ENCODE measurements at places on chromosomes 6 and 20.
A peak's percentile ranks its signal among the peaks of the same experiment; 100 is the strongest.

DNA sequence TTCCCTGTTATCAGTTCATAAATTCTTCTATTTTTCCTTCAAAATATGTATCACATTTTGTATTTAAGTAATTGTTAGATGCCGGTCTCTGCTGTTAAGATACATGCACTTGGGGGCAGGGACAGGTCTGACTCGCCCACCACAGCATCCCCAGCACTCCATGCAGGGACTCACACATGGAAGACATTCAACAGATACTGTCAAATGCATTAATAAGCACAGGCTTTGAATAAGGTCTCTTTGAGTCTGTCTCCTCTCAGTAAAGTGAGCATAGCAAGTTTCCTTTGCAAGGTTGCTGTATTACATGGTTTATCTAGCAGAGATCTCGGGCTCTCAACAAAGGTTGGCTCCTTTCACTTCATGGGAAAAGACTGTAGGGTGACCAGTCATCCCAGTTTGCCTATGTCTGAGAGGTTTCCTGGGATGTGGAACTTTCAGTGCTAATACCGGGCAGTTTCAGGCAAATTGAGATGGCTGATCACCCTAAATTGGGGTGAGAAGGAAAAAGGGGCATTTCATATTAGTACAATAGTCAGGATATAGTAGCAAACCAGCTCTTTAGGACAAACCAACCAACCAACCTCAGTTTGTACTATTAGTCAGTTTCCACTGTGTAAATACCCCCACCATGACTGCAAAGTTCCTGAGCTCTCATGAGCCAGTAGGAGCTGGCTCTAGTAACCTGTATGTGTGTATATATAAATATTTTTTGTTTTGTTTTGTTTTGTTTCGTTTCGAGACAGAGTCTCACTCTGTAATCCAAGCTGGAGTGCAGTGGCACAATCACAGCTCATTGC lies 15.0 kb downstream of the JPH2 start:
- no peak for DNase-seq

DNA sequence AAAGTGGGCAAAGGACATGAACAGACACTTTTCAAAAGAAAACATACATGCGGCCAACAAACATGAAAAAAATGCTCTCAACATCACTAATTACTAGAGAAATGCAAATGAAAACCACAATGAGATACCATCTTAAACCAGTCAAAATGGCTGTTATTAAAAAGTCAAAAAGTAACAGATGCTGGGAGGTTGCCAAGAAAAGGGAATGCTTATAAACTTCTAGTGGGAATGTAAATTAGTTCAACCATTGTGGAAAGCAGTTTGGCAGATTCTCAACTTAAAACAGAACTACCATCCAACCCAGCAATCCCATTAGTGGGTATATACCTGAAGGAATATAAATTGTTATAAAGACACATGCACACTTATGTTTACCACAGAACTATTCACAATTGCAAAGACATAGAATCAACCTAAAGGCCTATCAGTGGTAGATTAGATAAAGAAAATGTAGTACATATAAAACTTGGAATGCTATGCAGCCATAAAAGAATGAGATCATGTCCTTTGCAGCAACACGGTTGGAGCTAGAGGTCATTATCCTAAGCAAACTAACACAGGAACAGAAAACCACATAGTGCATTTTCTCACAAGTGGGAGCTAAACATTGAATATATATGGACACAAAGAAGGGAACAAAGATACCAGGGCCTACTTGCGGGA lies 16.3 kb downstream of the CENPQ start:
- DNase-seq, result no peak

- DNase-seq, result no peak
These were observed 908.5 kb upstream of the MANEA start for GRCh38 chr6:94668876-94669275.

- DNase-seq, result no peak
These were observed 26.4 kb downstream of the ARMC2 start for GRCh38 chr6:108874470-108875160.

DNA sequence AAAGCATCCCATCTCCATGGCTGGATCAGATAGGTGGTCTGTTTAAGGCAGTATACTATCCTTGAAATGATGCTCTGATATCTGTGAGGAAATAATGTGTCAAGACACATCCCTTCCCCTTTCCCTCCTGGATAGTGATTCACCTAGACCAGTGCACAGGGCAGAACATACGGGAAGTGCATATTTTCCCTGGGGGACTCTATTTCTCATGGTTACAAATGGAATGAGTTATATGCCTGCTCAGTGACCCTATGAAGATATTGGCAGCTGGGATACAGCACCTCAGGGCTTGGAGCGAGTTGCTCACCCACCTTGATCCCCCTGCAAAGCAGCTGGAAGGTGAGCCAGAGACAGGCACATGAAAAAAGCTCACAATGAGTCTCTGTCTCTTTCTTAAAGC lies 67.5 kb upstream of the PRL start:
- DNase-seq, result peak; percentile 72

DNA sequence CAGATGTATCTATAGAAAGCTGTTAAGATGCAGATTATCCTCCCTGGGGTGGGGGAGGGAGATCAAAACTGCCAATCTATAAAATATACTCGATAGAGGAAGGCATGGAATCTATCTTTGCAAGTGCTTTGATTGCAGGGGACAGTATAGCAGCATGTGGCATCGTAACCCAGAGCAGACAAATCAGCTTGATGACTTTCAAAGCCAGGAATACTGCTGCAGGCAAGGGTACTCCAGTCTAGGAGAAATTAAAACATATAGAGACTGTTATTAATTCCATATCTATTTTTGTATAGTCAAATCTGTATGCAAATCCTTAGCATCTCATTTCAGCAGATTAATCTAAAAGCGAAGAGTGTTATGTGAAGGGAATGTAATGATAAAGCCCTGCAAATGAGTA lies 159.4 kb downstream of the MMS22L start:
- no peak for DNase-seq

- no peak for DNase-seq
These were observed 37.3 kb downstream of the IPCEF1 start for GRCh38 chr6:154319231-154319858.

DNA sequence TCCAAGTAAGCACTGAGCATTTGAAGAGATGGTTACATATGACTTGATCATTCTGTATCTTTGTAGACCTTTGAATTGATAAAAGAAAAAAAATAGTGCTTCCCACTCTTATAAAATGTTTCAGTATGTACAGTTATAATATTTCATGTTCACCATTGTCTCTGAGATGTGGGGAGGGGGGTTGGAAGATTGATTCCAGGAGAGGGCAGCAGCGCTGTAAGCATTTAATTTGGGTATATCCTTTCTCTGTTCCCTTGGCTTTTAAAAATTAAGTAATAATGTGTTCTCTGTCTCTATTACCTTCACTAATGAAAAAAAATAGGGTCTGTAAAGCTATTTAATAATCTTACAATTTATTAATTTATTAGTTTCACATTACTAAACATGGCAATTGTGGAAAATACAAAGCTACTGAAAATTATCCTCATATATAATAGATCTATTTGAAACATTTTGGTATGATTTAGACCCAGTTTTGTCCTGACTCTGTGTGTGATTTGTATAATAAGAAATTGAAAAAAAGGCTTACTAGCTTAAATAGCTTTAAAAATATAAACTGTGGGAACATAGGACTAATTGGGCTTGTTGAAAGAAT lies 341.2 kb downstream of the CDKAL1 start:
- DNase-seq, result peak; percentile 24

GRCh38 chr6:19892260-19892659 lies 55.1 kb downstream of the ID4 start:
- DNase-seq, result peak; percentile 89

GRCh38 chr6:111534231-111534751 lies 51.3 kb upstream of the REV3L start:
- peak; percentile 32 for DNase-seq

- no peak for DNase-seq
These were observed 12.1 kb upstream of the NTSR1 start for GRCh38 chr20:62696434-62696957.

DNA sequence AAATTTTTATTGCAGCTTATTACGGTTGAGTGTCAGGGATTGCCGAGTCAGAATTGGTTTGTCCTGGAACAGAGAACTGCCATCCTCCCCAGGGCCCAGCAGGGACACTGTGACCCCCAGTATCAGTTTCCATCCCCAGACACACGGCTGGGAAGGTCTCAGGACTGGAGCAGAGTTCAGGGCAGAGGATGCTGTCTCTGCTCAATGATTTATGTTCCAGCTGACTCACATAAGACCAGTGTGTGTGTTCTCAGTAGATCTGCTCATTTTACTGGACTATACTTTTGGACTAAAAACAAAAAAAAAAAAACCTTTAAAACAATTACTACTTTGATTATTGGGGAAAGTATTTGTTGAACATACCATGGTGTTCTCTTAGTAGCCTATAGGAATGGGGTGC lies 44.2 kb downstream of the FNDC1 start:
- no peak for DNase-seq

GRCh38 chr6:170404036-170404435 lies 97.5 kb downstream of the FAM120B start:
- DNase-seq, result no peak

DNA sequence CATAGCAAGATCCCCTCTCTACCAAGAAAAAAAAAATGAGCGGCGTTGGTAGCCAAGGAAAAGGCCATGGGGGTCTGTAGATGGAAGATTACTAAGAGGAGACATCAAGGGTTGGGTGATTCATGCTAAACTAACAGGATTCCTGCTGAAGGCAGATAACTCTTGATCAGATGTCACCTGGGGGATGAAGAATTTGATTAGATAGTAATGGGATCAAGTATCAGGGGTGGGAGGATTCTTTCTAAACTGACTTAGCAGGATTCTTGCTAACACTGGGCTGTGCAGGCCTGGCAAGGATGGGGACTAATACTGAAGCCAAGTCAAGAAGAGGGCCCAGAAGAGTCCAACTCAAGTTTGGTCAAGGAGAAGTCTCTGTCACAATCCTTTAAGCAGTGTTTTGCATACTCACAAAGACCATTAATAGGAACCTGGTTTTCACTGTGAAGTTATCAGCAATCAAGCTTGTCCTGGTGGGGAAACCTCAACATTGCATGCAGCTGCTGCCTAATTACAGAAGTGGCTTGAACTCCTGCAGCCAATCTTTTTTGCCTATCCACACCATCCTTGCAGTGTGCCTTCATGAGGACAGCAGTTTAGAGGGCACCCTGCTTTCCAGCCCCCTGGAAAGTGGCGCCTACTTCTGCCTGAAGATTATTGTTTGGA lies 61.3 kb downstream of the ANKRD6 start:
- no peak for DNase-seq

GRCh38 chr6:137763886-137764285 lies 103.2 kb upstream of the TNFAIP3 start:
- peak; percentile 12 for DNase-seq

- no peak for DNase-seq
These were observed 383.8 kb upstream of the CITED2 start for GRCh38 chr6:139758209-139758611.

DNA sequence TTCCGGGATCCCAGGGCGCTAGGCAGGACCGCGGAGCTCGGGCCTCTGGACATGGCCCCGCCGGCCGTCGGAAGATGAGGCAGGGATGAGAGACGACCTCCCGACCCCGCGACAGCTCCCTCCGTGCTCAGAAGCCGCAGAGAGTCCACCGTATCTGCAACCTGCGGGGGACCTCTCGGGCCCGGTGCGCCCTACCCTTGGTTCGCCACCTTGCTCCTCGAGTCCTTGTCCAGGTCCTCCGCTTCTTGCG lies 301 bp downstream of the PPP1R3D start:
- no peak for DNase-seq

DNA sequence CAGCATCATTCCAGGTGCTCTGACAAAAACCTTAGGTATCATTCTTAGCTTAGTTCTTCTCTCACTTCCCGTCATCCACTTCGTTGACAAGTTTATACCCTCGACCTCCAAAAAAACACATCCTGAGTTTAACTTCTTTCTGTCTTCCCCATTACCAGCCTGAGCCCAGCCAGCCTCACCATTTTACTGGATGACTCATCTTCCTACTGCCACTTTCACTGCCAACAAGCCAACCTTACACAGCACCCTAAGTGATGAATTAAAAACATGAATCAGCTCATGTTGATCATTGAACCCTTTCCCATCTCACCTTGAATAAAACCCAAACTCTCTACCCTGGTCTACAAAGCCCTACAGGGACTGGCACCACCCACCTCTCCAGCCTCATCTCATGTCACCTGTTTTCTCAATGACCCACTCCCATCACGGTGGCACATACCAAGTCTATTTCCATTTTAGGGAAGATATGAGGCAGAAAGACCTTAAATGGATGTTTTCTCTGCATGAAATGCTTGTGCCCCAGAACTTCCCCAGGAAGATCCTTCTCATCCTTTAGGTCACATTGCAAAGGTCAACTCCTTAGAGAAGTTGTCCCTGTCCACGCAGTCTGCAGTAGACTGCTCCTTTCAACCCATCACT lies 9.9 kb upstream of the UST start:
- no peak for DNase-seq

DNA sequence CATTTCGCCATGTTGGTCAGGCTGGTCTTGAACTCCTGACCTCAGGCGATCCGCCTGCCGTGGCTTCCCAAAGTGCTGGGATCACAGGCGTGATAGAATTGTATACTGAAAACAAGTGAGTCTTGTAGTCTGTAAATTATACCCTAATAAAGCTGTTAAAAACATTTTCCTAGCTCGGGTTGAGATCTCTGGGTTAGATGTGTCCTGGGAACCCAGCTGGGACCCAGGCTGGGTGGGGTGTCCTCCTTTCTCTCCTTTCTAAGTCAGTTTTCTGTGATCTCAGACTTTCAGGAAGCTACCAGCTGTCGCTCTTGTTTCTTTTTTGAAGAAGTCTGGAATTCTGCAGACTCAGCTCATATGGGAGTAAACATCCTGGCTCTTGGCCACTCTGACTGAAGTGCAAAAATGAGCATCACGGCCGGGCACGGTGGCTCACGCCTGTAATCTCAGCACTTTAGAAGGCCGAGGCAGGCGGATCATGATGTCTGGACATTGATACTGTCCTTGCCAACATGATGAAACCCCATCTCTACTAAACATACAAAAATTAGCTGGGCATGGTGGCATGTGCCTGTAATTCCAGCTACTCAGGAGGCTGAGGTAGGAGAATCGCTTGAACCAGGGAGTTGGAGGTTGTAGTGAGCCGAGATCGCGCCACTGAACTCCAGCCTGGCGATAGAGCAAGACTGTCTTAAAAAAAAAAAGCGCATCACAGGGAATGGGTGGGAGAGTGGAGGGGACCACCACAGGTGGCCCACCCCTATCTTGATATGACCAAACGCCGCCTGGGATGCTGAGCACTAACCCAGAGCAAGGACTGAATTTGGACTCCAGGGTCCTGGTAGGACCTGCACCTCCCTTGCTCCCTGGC lies 9.9 kb upstream of the PCIF1 start:
- no peak for DNase-seq
